ENCODE measurements at places on chromosomes 2 and 18.

- no peak for DNase-seq
Observed at GRCh38 chr2:170344663-170345346, 166.9 kb downstream of the MYO3B start.

DNA sequence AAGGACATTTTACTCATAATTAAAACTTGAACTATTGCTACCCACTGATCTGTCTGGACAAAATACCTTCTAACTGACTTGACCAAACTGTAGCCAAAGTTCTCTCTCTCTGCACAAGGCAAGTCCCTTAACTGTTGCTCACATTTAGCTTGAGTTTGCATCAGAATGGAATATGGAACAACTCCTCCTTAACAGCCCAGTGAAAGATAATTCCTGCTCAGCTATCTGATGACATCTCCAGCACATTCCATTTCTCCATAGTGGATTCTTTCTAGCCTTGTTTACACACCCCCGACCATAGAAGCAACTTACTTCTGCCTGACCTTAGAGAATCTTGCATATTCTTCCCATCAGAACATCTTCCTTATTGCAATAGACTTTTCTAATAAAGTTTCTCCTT is 317.2 kb upstream of the CDH2 start:
- no peak for DNase-seq

DNA sequence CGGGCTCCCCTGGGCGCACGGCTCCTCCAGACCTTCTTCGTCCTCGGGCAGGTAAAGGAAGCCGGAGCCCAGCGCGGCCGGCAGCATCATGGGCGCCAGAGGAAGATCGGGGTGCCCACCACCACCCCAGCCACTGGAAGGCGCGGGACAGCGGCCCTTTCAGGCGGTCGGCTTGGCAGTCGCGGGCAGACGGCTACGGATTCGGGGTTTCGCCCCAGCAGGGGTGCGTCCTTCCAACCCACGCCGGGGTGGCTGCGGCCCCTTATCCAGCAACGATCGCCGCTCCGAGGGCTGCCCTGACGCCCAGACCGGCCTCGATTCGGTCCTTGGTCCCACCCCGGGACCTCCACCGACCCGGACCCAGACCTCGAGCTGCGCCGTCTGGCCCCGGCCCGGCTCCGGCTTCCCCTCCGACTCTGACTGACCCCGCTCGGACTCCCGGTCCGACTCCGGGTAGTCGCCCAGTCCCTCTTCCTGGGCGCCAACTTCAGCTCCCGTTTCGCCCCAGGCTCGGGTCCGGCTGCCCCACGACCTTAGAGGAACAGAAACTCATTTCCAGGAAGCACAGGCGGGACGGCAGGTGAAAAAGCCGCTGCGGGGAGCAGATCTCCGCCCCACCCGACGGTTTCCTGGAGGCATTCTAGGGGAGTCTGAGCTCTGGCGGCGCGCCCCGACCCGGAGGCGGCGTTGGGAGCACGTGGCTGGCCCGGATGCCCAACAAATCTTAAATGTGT is 30.2 kb upstream of the SSB start:
- DNase-seq, result no peak

DNA sequence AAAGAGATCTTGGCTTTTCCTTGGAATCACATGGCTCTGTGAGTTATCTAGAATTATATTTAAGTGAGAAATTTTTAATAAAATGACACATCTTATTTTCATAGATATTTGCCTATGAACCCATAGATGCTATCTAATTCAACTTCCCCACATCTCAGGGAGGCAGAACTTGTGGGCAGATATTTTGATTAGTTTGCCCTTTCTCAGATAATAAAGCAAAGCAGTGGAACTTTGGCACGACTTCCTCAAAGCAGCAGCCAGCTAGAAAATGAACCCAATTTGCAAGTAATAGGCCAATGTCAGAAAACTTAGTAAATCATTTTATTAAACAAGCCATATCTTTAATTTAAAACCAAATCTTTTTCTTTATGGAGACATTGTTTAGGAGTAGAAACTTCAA is 32.7 kb downstream of the RAB27B start:
- no peak for DNase-seq

DNA sequence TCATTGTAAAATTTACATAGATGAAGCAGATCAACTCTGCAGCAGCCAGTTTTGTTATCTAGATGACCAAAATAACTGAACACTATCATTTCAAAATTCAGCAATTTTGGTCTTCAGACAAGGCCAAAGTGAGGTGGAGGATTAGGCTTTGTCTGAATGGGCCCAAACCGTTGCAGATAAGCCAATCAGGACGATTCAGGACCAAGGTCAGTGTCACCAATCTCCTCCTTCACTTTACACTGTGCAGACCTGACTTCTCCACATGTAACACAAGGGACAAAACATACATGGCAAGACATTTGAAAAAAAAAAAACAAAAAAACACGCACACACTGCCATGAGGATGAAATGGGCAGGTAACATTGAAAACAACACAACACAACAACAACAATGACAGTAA is 211.2 kb downstream of the NAPG start:
- DNase-seq, result no peak

All from iPS DF 19.7 (cell line).